Left kidney (tissue), 8 donors: ENCODE measurements at places on chromosomes 1 and 21. TPM values are rescaled to one million over a fixed set of nuclear protein-coding genes. Genes with fewer than 3 reads are reported as not detected.

KCNJ9 gene
- polyA plus RNA-seq = 0.12 TPM

DNA sequence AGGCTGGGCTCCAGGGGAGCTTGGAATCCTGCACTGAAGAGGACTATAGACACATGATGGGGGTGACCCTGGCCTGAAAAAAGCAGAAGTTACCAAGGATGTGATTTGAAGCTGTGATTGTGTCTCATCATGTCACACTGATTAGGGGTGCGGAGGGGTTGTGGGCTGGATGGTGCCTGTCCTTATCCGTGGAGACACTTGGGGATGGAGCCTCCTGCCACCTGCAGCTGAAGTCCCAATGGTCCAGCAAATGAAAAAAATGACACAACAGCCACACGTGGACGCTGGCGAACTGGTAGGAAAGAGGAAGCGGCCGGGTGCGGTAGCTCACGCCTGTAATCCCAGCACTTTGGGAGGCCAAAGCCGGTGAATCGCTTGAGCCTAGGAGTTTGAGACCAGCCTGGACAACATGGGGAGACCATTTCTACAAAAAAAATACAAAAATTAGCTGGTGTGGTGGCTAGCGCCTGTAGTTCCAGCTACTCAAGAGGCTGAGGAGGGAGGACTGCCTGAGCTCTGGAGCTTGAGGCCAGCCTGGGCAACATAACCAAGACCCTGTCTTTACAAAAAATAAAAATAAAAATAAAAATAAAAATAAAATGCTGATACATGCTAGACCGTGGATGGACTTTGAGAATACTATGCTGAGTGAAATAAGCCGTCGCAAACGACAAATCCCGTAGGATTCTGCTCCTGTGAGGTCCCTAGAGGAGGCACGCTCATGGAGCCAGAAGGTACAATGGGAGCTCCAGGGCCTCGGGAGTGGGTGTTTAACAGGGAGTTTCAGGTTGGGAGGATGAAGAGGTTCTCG is 838 bp upstream of the IBA57 start:
- no peak for DNase-seq

GRCh38 chr1:12690156-12690555 is 25.8 kb upstream of the AADACL3 start:
- DNase-seq = no peak

DNA sequence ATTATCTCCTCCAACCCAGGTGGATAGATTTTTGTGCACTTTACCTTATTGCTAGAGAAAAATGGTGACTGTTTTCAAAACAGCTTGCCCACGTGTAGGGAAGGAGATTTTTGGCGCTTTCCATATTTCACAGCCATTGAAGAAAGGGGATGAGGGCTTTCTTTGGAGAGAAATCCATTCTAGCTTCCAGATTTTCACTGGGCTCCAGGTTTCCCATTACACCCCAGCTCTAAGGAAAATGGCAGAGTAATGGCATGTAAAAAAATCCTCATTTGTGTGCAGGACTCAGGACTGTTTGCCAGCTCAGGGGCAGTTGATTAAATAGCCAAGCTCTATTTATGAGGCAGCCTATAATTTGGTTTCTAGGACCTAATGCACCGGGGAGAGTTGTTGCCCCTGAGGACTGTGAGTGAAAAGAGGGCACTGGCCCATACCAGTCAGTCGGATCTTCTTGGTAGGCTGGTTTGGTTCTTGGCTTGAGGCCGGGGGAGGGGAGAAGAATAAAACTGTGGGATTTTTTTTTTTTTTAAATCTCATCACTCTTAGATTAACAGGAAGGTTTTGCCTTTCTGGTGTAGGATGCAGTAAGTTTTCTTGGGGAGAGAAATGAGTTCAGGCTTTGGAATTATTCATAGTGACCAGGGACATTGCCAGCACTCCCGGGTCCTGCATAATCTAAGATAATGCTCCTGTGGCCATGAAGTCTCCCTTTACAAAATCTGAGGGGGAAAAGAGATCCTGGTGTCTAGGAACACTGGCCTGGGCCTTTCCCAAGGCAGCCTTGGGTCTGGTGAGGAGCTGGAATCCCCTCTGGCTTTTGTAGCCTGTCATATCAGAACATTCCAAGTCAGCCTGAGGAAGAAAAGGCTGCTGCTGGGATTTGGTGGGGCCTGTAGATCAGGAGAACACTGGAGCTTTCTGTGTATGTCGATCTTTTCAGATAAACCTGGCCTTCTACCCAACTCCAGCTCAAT is 1.9 kb upstream of the ARID1A start:
- no peak for DNase-seq

ANKRD65 gene
- 8.5 TPM for polyA plus RNA-seq

AIDA gene
- 72.3 TPM for polyA plus RNA-seq

- no peak for DNase-seq
Observed at GRCh38 chr21:46065215-46065913, 32.5 kb upstream of the COL6A2 start.

- no peak for DNase-seq
Observed at GRCh38 chr1:98870959-98871903, 133.4 kb downstream of the PLPPR5 start.

LMOD1 gene
- 3.9 TPM for polyA plus RNA-seq

- no peak for DNase-seq
Observed at GRCh38 chr1:215287362-215287761, 204.8 kb downstream of the KCNK2 start.

HSD3B2 gene
- polyA plus RNA-seq = 3.0 TPM

DNA sequence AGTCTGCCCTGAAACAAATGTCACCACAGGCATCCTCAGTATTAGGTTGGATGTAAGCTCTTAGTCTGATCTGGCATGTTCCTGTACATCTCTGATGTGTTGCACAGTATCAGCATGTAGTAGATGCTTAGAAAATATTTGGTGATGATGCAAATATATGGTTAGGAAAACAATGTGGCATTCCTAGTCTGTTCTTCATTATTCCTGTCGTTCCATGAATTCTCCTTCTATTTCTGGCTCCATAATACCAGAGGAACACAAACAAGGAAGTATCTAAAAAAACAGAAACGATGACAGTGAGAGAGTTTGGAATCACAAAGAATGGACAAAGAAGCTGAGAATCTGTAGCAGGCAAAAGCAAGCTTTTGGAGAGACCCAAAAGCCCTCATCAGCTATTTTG is 236.6 kb downstream of the HHAT start:
- DNase-seq = no peak

ABCG1 gene
- 10.2 TPM for polyA plus RNA-seq

- no peak for DNase-seq
Observed at GRCh38 chr21:41901099-41901498, 22.0 kb upstream of the PRDM15 start.

NBPF4 gene
- not detected for polyA plus RNA-seq

C8A gene
- not detected for polyA plus RNA-seq

ANXA9 gene
- 17.1 TPM for polyA plus RNA-seq

DNA sequence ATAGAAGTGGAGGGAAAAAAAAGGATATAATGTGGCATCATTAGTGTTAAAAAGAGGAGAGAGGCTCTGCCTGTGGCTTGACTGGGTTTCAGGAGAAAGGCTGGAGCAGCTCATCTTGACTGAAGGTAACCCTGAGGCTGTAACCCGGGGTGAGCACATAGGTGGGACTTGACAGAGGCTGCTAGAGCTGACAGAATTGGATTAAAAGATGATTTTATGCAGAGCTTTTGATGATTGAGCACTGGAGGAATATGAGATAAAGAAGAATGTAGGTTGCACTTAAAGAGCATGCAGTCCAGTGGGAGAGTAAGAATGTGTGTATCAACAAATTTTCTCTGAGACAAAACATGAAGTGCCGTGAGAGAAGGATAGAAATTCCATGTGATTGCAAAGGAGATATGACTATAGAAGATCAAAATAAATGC is 17.3 kb downstream of the LAMC1 start:
- no peak for DNase-seq

- DNase-seq = no peak
Observed at GRCh38 chr1:40245686-40246085, 2.1 kb upstream of the TMCO2 start.

KDM5B gene
- 108 TPM for polyA plus RNA-seq

DNA sequence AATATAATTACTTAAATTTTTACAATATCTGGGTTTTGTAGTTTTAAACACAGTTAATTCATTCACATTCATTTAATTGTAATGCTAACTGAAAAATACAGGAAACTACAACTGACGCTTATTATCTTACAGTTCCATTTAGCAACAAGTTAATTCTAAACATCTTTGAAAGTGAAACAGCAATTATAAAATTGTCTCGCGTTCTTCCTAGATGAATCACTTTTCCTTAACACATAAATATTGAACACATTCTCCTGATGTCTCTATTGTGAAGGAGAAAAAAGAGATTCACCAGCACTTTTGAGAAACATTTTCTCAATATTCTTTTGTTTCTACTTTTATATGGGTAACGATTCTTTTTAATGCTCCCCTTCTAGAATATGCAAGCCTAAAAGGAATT is 6.4 kb downstream of the PTGFR start:
- DNase-seq = no peak

- DNase-seq = no peak
Observed at GRCh38 chr1:154442006-154442740, 37.0 kb downstream of the IL6R start.

DNA sequence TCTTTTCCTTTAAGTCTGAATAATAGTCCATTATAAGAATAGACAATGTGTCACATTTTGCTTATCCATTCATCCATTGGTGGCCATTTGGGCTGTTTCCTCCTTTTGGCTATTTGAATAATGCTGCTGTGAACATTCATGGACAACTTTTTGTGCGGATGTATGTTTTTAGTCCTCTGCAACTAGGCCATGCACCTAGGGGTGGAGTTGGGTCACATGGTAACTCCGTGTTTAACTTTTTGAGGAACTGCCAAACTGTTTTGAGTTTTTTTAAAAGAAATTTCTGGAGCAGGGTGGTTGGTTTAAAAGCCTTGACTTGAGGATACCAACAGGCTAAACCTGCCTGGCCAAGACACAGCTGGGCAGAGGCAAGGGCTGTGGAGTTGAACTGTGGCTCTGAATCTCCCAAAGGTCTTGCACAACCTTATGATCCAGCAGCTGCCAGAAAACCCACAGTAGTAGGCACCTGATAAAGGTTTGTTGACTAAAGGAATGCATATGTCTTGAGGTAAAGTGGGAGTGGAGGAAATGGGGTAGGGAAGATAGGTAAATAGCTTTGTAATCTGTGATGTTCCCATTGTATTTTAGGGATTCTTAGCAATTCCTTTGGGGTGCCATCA is 5.6 kb upstream of the RPTN start:
- DNase-seq = no peak

DNA sequence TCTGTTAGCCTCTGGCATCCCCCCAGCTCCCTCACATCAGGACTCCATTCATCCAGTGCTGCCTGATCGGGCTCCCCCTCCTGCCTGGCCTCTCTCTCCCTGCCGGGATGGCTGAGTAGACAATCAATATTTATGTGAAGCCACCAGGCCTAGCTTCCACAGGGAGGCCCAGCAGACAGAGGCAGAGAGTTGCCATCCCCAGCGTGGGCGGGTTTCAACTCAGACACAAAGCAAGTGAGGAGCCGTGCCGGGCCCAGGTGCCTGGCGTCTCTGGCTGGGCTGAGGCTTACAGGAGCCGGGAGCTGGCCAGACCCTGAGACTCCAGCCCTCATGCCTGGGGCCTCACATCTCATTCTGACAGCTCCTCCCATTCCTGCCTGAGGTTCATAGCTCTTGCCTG is 34.5 kb upstream of the ATP2B4 start:
- peak; percentile 58 for DNase-seq

DNA sequence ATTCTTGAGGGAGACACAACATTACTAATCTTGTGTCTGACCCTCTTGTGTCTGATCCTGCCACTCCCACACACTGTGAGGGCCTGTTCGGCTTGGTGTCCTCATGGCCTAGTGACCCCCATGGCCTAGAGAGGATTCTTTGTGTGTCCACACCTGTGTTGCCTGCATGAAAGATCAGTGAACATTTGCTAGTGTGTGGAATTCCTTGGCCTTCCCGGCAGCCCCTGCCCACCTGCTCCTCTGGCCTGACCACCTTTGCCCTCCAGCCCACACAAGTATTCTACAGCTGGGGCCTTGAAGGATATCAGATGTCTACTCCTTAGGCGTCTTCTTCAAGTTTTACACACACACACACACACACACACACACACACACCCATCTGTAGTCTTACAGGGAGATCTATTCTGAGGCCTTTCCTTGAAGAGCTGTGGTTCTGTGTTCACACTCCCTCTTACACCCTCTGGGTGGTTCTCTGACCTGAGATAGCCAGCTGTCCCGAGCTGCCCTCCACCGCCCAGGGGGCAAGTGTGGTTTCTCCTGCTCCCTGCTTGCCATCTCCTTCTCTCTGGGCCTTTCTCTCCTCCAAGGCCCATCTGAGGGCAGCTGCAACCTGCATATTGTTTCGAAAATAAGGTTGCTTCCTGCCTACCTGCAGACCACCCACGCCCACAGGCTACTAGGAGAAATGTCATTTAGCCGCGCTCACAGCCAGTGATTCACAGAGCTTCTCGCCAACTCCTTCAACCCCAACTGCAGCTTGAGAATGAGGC is 45.4 kb downstream of the CD247 start:
- DNase-seq = no peak

GRCh38 chr1:224378855-224379631 is 22.4 kb downstream of the CNIH4 start:
- no peak for DNase-seq

DNA sequence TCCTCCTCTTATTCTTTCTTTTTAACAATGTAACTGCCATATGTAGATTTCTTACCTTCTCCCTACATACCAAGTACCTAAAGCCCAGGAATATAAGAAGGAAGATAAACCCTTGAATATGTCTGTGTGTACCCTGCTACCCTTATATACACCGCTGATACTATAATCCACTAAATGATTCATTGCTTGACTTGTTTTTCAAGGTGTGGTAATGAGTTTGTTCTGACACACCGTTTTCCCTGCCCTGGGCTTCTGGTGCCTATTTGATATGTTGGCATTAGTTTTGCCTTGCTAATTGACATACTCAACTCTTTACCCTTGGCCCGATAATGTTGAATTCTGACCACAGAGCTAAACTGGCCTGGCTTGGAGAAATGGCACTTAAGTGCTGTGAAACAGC is 64.3 kb downstream of the IL23R start:
- DNase-seq = no peak

GRCh38 chr1:102640312-102640711 is 468.0 kb downstream of the COL11A1 start:
- no peak for DNase-seq

DNA sequence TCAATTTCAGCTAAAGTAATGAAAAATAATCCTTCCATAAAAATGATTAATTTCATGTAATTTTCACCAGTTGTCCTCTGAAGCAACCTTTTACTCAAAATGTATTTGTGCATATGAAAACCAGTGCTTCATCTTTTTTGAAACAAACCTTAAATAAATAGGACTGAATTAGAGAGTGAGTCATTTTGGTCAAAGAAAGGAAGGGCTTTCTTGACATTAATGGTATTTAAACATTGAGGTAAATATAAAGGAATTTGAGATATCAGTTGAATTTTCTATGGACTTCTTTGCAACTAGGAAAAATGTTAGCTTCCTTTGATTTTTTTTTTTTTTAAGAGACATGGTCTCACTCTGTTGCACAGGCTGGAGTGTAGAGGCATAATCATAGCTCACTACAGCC is 38.7 kb downstream of the SNX7 start:
- DNase-seq = no peak

- DNase-seq = no peak
Observed at GRCh38 chr1:221644145-221644448, 97.8 kb downstream of the DUSP10 start.

ARTN gene
- polyA plus RNA-seq = 1.2 TPM

- no peak for DNase-seq
Observed at GRCh38 chr1:60569189-60569588, 495.6 kb upstream of the C1orf87 start.

- no peak for DNase-seq
Observed at GRCh38 chr1:230144758-230145504, 77.9 kb downstream of the GALNT2 start.

GRCh38 chr1:201326710-201327109 is 43.4 kb downstream of the PKP1 start:
- no peak for DNase-seq
